ENCODE measurements at places on chromosomes 5 and 9. TPM values are rescaled to one million over a fixed set of nuclear protein-coding genes. Genes with fewer than 3 reads are reported as not detected.

Gene CDH18
- 19.5 TPM for total RNA-seq

Gene COL27A1
- total RNA-seq: 34.6 TPM

Gene RLN2
- total RNA-seq: not detected

Gene ZNF169
- 11.0 TPM for total RNA-seq

Gene KIF12
- 0.93 TPM for total RNA-seq
